ENCODE measurements at places on chromosomes 4 and X. TPM values are rescaled to one million over a fixed set of nuclear protein-coding genes. Genes with fewer than 3 reads are reported as not detected.

- DNase-seq = no peak
Measured at GRCh38 chrX:134695999-134696398, 37.7 kb upstream of the PLAC1 start.

GRCh38 chrX:50606300-50606950 lies 135.8 kb upstream of the DGKK start:
- DNase-seq = no peak

The NXF3 gene
- total RNA-seq = 0.44 TPM

GRCh38 chr4:76987153-76987591 lies 37.6 kb downstream of the SEPTIN11 start:
- no peak for DNase-seq

DNA sequence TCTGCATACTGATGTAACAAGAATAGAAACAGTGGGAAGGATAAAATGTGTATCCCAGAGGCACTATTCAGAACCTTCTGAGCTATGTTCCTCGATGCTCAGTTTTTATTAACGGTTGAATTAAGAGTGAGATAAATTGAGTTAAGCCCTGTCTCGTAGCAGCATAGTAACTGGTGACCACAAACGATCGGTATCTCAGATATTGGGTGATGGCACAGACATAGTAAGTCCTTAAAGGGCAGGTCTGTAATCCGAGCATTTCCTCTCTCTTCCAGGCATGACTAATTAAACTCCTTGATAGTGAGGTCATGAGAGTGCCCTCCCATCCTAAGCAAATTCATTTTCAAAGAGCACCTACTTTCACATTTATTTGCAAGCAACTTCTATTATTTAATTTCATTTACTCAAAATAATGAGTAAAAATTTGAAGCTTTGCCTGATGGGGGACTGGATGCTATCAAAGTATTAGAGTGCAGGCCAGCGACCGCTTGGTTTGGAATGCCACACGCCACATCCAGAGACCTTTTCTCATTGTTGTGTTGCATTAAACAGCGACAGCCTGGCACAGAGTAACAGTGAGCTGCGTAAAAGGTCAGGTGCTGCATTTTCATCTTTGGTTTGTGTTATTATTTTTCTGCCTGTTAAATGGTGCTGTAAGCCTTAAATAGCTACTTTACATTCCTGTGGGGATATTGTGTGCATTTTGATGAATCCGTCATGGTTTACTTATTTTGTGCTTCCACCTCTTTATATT lies 101.9 kb downstream of the PCDH7 start:
- DNase-seq = no peak

DNA sequence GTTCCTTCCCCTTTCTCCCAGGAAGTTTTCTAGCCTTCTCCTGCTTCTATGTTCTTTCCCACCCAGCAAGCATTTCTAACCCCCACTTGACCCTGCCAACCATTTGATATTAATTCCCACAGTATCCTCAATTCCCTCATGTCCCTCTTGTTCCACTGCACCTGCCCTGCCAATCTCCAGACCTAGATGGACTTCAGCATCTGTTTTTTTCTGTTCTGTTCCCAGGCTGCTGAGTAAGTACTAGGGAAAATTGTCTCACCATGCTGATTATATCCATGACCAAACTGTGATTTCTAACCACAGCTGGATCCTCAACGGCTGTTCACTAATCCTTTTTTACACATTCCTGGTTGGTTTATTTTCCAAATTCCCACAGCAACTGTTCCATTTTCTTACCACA lies 37.7 kb downstream of the CLCN5 start:
- no peak for DNase-seq

DNA sequence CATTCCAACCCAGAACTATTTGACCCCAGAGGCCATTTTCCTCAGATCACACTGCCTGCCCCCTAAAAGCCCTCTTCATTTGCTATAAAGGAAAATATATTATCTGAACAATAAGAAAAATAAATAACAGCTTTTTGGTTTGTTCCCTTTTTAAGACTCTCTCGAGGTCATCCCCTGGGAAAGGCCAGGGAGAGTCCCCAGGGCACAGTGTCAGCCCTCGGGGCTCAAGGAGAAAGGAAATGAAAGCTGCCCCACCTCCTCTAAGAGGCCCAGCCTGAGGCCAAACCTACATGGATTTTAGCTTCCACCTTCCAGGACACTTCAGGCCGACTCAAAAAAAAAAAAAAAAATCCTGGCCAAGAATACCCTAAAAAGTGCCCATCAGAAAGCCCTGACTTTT lies 97.6 kb downstream of the SH3KBP1 start:
- DNase-seq = no peak

DNA sequence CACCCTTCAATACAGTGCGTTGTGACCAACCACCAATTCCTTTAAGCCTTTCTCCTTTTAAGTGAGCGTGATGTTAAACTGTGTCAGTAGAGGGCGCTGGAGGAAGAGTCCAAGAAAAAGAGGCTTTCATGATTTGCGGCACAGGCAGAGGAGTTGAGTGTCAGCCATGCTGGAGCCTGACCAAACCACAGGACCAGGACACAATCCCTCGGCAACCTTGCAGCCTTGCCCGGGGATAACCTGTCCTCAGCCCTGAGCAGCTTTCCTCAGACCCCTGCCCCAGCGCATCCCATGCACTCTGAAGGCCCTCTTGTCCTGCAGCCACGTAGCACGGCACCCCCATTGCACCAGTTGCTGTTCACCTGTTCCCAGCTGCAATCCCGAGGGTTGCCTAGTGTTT lies 53.5 kb upstream of the SMIM31 start:
- no peak for DNase-seq

DNA sequence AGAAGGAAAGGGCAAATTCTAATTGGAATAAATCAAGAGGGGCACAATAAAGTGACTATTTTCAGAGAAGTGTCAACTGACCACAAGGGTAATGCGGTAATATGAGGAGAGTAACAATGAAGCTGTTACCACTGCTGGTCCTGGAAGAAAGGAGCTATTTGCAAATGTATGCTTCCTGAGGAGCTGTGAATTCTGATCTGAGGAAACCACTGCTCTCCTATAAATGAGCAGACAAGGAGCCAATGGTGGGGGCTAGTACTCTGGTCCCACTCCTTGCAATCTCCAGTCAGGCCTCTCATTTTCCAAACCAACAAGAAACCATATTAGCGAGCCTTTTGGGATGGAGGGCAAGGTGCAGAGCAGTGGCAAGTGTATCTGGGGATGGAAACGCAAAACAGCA lies 770.2 kb downstream of the FSTL5 start:
- DNase-seq = no peak

All from pancreas (tissue), 10 donors.